ENCODE measurements at places on chromosomes 2 and 18.

DNA sequence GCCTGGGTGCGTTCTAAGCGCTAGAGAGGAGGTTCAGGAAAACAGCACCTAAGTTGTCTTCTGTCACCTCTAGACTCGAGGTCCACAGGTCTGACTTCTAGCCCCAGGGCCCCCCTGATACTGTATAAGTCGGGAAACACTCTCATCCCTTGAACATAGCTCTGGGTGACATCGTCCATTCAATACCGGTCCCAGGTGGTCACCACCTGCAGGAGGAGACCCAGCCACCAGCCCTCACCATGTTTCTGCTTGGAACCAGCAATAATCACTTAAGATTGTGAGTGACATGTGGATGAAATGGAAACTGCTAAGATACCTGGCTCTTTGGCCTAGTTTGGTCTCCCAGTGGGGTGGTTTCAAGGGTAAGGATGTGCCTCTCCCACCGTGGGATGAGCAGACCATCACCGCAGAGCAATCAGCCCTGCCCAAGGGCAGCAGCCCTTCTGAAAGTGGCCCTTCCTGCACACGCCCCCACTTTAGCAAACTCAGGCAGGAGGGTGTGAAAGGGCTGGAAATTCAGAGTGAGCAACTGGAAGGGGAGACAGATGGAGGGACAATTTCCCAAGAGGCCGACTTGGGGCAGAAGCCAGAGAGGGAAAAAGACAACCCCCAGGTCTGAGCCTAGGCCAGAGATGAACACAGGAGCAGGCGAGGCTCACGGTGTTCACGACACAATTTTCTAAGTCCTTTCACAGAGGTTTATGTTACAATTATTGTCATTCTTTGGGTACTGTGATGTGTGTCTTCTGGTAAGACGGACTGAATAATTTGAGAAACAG lies 95.2 kb downstream of the ZNF516 start:
- DNase-seq = no peak

GRCh38 chr18:76364282-76365259 lies 130.5 kb downstream of the ZNF516 start:
- DNase-seq = no peak

DNA sequence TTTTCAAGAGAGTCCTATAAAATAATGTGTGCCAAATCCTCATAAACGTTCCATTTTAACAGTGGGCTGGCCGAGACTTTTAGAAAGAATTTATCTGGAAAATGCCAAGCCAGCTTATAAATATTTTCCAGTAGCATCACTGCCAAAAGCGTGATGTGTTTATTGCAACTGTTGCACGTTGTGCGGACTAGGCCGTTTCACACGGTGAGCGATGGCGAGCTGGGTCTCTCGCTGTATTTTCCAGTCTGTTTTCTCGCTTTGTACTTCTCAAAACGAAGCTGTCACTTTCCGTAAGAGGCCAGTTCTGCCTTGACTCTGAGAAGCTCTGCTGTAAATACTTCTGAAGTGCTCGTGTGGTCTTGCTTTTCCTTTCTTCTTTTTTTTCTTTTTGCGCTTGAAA lies 65.0 kb upstream of the ZNF236 start:
- no peak for DNase-seq

GRCh38 chr18:76472829-76473228 lies 22.2 kb downstream of the ZNF516 start:
- DNase-seq = no peak

DNA sequence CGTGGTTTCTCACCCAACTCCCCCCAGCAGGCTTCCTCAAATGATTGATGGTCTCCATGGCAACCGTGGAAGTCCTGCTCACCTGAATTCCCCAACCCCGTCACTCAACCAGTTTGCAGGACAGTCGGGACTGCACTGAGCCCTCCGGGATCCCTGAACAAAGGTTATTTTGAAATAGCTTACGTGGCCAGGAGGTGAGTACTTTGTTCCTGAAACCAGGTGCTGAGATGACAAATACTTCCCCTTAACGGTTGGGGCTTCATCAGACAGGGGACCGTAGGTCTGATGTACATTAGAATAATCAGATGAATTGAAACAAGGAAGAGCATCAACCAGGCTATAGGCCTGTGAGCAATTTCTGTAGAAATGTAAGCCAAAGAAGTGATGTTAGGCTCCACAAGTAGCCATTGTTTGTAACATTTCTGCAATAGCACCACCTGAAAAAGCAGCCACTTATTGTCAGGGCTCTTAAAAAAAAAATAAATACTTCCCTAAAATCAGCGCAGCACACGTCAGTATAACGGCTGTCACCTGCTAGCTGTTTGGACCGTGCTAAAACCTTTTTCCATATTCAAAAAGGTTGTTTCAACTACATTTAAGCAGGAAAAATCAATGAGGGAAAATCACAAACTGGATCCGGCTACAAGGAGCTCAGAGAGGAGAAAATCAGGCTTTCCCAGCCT lies 206.4 kb upstream of the ID2 start:
- DNase-seq = no peak
